Endodermal cell (in vitro differentiated cells): ENCODE measurements at places on chromosomes 6 and 20.

GRCh38 chr6:49546331-49546730 lies 4.1 kb upstream of the C6orf141 start:
- no peak for DNase-seq

DNA sequence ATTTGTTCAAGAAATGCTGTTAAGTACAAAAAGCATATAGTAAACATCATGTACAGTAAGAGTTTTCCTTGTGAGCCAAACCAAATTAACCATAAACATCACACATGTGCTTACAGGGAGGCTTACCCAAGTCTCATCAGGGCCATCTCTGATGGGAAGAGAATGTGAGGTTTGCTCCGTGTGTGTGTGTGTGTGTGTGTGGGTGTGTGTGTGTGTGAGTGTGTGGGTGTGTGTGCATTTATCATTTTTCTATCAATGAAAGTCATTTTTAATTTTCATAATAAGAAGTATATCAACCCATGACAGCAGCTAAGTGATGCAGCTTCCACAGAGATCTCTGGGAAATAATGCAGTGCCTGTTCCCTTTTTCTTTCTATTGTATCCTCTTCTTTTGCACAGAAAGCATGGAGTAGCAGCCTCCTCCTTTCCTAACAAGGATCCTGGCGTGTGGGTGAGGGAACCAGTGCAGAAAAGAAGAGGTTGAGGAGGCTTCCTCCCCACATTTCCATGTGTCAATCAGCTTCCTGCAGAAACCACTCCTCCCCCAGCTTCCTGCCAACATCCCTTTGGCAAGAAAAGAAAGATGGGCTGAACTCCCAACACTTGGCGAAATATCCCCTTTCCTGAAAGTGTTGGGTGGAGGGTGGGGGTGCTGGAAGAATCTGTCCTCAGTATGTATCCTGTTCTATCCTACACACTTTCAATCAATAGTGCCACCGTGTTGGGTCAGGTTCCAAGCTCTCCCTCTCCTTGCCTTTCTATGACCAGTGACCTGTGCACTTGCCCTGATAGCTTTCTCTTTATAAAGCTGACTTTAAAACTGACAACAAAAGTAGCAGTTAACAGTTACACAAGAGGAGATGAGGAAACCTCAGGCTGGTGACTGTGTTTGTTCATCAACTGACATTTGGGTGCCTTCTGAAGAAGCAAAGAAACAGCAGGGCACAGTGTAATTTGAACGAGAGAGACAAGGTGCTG lies 251.8 kb upstream of the CITED2 start:
- DNase-seq, result no peak

DNA sequence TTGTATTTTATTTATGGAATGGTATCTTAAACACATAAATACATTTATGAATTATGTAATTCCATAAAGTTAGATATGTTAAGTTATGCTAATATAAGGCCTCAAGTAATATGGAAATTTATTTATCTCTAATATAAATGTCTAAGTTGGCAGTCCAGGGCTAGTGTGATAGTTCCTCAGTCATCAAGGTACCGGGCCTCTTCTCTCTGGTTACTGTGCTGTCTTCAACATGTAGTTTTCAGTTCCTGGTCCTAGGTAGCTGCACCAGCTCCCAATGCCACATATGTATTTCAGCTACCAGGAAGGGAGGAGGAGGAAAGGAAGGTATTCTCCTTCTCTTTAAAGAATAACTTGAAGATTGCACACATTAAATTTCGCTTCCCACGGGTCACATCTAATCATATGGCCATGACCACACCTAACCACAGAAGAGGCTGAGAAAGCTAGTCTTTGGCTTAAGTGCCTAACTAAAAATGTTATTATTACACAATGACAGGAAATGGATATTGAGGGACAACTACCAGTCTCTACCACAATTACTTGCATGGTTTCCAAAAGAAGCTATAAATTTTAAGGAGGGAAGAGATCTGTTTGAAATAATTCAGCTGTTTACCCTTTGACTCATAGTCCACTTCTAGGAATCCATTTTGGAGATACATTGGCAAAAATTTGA lies 68.6 kb downstream of the BCKDHB start:
- no peak for DNase-seq

DNA sequence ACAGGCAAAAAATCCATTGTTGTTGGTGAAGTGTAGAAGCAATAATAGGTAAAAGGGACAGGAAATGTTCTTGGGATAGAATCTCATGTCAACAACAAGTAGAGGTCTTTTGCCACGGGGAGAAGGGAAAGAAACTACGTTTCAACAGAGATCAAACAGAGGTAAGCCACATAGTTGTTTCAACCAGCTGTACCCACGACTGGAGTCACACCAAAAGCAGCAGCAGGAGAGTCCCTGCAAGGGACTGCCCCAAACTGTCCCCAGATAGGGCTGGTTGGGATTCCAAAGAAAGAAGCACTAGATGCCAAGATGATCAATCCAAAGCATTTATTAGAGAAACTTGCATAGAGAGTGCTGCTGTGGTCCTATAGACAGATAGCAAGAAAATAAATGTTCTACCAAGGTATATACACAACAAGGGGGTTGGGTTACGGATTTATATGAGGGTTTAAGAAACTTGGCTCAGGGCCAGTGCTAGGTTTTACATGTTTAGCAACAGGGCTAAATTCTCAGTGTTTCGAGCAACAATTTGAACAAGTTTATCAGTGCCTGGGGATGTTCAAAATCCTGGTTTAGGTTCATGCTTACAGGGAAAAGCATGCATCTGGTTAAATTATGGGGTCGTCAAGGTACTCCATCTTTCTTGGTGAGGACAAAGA lies 466.5 kb downstream of the MMUT start:
- no peak for DNase-seq

DNA sequence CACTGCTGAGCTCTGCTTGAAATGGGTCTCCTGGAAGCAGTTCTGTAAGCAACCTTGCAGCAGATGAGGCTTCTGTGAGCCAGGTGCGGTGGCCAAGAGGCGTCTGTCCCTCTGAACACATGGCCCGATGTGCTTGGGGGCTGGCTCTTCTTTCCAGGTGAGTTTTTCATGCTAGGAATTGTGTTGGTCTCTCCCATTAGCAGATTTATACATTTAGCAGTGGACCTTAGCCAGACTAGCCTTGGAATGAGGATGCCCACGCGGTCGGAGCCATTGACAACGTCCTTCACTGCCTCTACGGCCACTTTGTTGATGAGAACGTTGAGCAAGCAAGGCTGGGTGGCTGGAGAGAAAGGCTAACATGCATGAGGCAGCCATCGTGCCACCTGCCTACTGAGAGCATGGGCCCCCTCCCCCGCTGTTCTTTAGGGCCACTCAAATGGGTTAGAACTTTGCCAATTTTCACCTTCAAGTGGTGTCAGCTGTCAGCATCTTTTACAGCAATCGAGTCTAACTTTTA lies 33.5 kb downstream of the ERMARD start:
- peak; percentile 24 for DNase-seq

GRCh38 chr6:6586671-6587526 lies 1.6 kb upstream of the LY86 start:
- no peak for DNase-seq

DNA sequence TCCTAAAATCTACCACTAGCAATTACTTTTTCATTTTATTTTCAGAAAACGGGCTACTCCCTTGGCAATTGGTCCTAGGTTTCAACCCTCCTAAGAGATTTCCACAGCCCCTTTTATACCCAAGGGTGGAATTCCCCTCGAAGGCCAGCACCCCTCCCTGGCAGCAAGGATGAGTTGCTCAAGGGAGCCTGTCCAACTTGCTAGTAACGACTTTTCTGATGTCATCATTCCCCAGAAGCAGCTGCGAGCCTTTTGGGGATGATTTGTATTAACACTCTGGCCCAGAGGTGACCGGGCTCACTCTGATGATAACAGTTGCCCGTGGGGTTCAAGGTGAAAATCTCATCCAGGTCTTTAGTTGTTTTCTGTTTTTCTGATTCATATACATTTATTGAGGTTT lies 30.7 kb upstream of the NAA20 start:
- no peak for DNase-seq

DNA sequence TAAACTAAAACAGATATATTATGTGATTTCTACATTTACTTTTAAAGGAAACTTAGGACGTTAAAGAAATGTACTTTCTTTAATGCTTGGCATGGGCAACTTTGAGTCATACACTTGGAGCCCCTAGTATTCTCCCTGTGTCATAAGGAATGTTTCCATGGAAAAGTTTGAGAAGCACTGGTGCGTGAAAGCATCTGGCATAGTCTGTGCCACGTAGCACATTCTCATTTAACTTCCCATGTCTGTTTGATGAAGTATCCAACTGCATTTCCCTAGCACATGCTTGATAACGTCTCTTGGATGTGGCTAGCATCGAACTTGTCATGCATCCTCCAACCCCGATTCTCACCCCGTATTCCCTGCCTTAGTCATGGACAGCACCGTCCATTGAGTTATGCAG lies 172.0 kb downstream of the TBC1D7 start:
- DNase-seq, result no peak

DNA sequence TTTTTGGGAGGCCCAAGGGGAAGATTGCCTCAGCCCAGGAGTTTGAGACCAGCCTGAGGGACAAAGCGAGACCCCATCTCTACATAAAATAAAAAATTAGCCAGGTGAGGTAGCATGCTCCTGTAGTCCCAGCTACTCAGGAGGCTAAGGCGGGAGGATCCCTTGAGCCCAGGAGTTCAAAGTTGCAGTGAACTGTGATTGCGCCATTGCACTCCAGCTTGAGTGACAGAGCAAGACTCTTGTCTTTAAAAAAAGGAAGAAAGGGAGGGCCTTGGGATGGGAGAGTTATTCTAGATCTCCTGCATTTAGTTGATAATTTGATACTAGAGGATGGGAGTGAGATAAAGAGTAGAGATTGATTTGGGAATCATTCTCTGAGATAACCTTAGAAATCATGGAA lies 68.1 kb downstream of the ITCH start:
- DNase-seq, result no peak

DNA sequence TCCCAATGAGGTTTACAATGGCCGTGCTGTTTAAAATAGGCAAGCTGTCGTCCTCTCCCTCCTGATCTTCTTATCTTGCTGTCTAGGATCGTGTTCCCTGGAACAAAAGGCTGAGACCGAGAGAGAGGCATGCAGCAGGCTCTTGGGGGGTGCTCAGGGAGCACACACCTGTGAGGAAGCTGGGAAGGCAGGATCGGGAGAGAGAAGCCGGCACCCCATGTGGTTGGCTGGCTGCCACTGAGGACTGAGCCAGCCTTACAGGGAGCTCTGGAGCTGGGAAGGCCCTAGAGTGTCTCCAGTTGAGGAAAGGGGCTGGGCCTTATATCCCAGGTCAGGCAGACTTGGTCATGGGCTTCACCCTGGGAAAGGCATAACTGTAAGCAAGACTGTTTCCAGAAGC lies 184.2 kb downstream of the LY86 start:
- DNase-seq, result peak; percentile 71

DNA sequence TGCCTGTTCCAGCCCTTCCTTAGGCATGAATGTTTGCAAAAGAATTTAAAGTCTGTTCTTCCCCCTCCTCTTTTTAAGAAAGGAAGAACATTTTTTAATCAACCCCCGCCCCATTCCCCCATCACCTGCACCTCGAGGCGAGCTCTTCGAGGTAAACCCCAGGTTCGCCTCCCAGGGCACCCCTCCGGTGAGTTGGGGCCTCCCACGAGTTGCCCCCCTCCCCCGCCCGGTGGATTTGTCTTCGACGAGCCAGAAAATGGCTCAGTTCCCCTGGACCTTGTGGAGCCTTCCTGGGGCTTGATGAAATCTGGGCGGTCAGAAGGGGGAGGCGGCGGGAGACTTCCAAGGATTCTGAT lies 256 bp upstream of the OVOL2 start:
- no peak for DNase-seq

DNA sequence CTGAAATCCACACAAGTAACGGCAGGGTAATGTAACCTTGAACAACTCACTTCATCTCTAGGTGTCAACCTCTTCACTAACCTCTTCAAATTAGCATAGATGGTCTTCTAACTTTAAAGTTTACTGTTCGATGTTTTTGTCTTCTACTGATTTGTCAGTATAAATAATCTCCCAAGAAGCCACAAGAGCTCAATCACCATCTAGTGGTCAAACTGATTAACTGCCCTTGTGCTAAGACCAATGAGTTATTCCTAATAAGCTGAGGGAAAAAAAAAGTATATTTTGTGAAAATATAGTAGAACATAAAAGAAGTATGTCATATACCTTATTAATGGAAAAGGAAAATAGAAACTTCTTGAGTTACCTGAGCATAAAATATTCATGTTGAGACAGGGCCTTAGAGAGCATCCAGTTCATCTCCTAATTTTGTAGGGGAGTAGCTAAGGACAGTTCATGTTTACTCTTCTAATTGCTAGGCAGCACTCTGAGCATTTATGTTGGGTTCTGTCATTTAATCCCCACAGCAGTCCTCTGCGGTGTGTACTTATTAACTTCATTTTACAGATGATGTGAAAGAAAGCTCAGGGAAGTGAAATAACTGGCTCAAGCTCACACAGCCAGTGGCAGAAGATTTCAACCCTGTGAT lies 317.1 kb downstream of the ESR1 start:
- DNase-seq, result no peak

DNA sequence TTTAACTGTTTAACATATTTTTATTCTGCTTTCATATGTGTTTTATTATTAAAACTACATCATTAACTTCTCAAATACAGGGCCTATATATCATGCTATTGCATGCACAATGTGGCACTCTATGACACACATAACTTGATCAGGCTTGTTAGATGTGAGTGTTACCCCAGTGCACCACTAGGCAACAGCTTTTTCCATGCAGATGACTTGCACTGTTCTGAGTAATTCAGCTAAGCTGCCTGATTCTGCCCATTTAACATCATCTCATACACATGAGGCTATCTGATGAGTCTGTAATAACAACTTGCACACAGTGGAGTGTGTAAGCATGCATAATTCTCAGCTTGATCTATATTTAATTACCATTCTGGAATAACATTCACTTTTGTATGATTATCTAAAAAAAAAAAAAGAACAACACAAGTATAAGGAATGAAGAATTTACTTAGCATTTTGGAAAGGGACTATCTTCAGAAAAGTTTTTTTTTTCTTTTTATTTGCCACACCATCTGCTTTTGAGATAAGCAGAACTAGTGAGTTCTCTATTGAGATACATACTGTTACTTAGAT lies 83.1 kb downstream of the GRM1 start:
- no peak for DNase-seq

DNA sequence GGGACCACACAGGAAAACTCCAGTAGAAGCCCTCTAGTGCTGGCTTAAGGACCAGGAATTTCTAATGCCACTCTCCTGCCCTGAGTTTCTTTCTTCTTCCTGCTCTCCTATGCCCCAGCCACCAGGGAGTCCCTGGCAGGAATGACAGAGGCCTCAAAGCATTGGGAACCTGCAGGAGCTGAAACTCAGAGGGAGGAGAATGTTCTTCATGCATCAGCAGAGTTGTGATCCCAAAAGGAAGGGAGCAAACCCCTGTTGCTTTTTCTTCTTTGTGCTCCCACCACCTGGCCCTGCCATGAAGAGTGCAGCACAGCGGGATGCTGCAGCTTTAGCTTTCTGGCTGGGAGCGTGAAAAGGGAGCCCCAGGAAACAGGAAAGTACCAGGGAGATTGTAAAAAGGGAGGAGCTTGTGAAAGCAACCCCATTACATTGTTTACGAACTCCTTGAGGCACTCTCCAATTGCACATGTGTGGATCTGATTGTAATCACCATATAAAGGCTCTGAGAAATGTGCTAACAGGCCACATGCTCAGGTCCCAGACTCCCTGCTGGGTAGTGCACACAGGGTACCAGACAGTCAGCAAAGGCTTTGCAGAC lies 34.7 kb upstream of the FKBP1A start:
- DNase-seq, result peak; percentile 92

- no peak for DNase-seq
Measured at GRCh38 chr6:15288856-15289255, 43.0 kb downstream of the JARID2 start.
